ENCODE measurements at places on chromosomes 12 and 14.

DNA sequence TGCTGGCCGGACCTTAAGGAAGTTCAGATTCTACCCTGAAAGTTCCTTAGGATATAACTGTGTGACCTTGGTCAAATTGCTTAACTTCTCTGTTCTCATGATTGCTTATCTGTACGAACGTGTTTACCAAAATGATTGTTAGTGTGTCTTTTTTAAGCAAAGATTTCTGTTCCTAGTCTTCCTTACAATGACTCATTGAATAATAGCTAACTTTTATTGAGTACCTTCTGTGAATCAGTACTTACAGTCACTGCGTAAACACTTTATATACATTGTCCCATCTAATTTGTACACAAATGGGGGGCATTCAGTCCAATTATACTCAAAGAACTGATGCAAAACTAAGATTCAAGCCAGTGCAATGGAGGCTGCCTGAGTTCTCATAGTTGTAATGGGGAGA, 4.2 kb upstream of the TMEM30B start:
- DNase-seq, result no peak

DNA sequence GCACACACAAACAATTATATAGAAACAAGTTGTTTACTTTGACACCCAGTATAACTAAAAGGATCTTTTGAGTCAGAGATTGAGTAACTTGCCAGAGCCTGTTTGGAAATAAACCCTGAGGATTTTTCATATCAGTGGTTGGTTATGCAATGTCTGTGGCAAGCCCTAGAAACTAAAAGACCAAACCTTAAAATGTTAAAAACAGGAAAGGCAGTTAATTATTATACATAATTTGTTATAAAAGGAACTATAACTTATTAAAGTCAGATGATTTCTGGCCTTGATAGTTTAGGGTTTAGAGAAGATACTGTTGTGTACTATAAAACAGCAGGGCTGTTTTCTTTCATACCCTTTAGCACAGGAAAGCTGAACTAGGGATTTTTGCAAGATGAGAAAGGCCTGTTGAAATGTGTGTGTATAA, 44.1 kb downstream of the PSEN1 start:
- no peak for DNase-seq

DNA sequence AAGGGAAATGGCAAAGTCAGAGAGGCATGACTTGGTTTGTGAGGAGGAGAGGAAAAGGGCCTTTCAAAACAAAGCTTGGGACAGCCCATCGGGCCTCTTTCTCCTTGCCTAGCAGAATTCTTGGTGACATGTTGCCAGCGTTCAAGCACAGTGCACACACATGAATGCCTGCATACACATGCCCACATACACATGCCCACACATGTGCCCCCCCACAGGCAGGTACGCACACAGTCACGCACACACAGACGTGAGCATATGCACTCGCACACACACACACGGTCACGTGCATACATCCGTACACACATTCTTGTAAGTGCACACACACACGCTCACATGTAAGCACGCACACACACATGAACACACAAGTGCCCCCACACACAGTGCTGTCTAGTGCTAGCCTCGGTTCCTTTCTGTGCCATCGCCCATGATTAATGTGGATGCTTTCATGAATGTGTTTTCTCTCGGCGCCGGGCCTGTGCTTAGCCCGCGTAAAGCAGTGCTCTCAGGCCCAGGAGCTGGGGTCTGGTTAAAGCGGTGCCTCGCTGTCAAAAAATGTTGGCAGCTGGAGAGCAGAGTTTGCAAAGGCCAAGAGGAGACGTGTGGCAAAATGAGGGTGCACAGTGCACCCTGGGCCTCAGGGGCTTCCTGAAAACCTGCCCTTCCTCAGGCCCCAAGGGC, 328.8 kb upstream of the DIO3 start:
- no peak for DNase-seq

GRCh38 chr14:65798216-65798615, 385.7 kb downstream of the FUT8 start:
- no peak for DNase-seq

GRCh38 chr12:111304642-111305071, 64.2 kb downstream of the PHETA1 start:
- DNase-seq, result peak; percentile 75

DNA sequence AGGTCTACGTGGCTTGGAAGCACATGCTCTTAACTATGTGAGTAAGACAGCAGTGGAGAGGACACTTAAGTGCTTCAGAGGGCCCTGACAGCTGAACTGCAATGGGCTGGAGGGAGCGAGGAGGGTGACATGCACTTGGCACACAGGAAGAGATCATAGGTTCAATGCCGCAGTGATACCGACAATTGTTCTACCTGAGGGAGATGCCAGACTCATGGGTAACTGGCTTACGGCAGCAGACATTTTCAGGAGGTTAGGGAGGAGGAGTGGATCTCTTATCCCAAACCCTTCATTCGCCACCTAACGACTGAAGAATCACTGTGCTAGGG, 68.4 kb downstream of the NTF3 start:
- no peak for DNase-seq
